ENCODE measurements at places on chromosomes 3 and 15. TPM values are rescaled to one million over a fixed set of nuclear protein-coding genes. Genes with fewer than 3 reads are reported as not detected.

FBXO40 gene
- not detected for total RNA-seq

BCHE gene
- total RNA-seq: 1.2 TPM

PRSS50 gene
- total RNA-seq: not detected

EPB42 gene
- not detected for total RNA-seq

PDCD6IP gene
- 159 TPM for total RNA-seq

STX19 gene
- total RNA-seq: not detected

GPR62 gene
- 0.20 TPM for total RNA-seq

MRAS gene
- 3.5 TPM for total RNA-seq

GATM gene
- total RNA-seq: 0.69 TPM

GALNT15 gene
- 5.3 TPM for total RNA-seq

NR2E3 gene
- not detected for total RNA-seq

COL6A6 gene
- not detected for total RNA-seq

TRMT10C gene
- 30.5 TPM for total RNA-seq

LYZL4 gene
- total RNA-seq: not detected

CAMKV gene
- not detected for total RNA-seq

CLDN16 gene
- total RNA-seq: 0.39 TPM

PPM1L gene
- 2.5 TPM for total RNA-seq

GTF2E1 gene
- total RNA-seq: 12.2 TPM

CACNA2D2 gene
- not detected for total RNA-seq

ISLR2 gene
- 0.13 TPM for total RNA-seq

C15orf61 gene
- total RNA-seq: 4.5 TPM

CPNE4 gene
- not detected for total RNA-seq

IMPG2 gene
- 0.07 TPM for total RNA-seq
